ENCODE measurements at places on chromosomes 12 and 14. TPM values are rescaled to one million over a fixed set of nuclear protein-coding genes. Genes with fewer than 3 reads are reported as not detected.

The CLEC2A gene
- total RNA-seq = not detected

The GARIN6 gene
- total RNA-seq = not detected

- no peak for ATAC-seq
These were observed 139.3 kb upstream of the PRMT8 start for GRCh38 chr12:3351731-3352130.

DNA sequence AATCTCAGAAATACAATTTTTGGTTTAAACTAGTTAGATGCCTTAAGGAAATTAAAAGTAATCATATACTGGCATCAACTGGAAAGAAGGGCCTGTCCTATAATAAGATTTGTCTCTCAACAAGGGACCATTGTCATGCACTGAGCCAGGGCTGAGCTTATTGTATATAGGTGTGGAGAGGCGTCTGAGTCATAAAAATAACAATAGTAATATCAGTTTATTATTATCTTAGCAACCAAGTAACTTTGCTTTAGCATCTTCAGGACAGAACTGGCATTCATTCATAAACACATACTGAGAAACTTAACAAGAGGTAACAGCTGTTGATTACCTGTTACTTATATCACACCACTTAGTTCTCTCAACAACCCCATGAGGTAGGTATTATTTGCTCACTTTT is 7.1 kb downstream of the KRT75 start:
- ATAC-seq = peak; percentile 66
